ENCODE measurements at places on chromosomes 7 and 10. TPM values are rescaled to one million over a fixed set of nuclear protein-coding genes. Genes with fewer than 3 reads are reported as not detected.

- no peak for DNase-seq
Observed at GRCh38 chr10:97100657-97101056, 85.1 kb downstream of the SLIT1 start.

- no peak for DNase-seq
Observed at GRCh38 chr7:158252081-158252836, 335.4 kb downstream of the PTPRN2 start.

DNA sequence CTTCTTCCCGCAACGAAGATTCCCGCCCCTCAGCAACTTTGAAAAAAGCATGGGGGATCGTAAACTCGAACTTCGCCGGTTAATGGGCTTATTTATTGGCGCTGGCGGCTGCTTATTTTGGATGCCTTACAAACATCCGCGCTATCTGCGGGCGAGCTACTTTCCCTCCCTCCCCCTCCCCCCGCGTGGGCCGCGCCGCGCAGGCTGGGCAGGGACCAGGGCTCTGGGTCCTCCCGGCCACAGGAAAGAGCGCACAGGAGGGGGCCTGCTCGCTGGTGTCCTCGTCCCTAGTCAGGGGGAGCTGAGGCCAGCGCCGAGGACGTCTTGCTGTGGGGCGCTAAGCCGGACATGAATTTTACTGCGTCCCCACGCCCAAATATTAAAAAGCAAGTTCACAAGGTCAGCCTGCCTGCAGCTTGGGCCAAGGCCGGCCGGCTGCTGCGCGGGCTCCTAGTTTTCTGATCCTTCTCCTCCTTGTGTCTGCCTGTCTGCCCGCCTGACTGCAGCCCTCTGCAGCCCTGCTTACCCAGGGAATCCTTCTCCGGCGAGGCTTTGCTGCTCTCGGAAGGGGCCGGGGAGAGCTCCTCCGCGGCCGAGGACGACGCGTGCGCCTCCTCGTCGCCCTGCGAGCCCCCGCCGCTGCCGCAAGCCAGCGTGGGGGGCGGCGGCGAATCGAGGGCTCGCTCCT is 1.2 kb downstream of the HOXA10 start:
- no peak for DNase-seq

DNA sequence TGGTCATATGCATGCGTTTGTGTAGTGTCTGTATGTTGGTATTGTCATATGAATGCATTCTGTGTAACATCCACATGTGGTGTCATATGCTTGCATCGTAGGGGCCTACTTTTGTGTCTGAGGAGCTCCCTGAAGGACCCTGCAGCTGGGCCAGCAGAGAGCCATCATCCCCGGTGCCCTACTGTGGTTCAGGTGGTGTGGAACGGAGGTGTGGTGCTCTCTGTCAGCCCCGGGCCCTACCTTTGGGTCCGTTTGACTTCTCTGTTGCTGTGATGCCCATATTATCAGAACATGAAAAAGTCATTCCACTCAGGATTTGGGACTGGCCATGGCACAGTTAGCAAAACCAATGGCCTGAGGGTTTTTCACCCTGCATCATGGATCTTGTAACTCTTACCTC is 217.9 kb downstream of the ADARB2 start:
- DNase-seq: no peak

GRCh38 chr7:3280946-3281656 is 20.0 kb upstream of the SDK1 start:
- DNase-seq: no peak

- DNase-seq: no peak
Observed at GRCh38 chr7:93779115-93779514, 111.4 kb downstream of the TFPI2 start.

GRCh38 chr7:85655252-85655651 is 468.4 kb upstream of the SEMA3D start:
- no peak for DNase-seq

- no peak for DNase-seq
Observed at GRCh38 chr10:126639084-126639483, 31.4 kb downstream of the C10orf90 start.

DNA sequence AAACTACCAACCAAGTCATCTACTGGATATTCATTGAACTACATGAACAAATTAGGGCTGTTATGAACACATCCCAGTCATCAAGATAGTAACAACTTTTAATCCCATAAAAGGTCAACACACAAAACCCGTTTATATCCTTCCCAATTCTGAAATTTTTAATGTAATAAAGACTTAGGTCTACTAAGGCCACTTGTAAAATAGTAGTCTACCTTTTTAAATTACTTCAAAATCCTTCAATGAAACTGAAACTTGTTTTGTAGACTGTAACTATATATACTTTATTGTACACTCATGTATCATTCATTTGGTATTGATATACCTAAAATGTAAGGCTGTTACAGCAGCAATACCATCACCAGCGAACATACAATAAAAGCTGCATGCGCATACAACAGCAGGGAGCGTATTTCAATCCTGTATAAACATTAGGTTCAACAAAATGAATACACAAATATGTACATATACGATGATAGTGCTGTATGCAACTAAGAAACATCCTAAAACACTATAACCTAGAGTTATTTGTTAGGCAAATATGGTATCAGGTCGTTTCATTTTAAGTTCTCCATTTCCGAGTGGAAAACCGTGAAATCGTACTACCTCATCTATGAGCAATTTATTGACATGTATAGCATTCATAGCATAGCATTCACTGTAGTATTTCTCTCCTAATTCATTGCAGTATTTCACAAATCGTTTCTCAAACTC is 973 bp downstream of the ATAD1 start:
- DNase-seq: no peak

DNA sequence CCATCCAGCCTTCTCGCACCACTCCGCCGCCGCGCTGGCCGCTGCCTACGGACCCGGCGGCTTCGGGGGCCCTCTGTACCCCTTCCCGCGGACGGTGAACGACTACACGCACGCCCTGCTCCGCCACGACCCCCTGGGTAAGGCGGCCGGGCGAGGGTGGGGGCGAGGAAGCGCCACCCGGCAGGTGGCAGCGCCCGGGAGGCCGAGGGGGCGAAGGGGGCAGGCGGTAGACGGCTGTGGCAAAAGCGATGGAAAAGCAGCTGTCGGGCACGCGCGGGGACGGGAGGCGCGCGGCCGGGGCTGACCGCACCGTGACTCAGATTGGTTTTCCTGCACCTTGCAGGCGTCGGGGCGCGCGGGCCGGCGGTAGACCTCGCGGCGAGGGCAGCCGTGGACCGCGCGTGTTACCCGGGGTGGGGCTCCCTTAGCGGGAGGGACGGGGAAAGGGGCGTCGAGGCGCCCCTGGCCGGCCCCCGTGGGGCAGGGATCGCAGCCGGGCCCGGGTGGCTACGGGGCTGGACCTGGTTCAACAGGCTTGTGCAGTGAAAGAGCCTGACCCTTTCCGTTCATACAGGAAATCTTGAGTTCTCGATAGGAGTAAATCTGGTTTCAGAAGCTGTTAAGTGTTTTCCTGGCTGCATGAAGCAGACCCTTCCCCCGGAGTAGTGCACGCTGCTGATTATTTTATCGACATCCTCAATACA is 608 bp downstream of the HHEX start:
- no peak for DNase-seq

- DNase-seq: no peak
Observed at GRCh38 chr10:127910464-127910770, 3.5 kb downstream of the PTPRE start.

DNA sequence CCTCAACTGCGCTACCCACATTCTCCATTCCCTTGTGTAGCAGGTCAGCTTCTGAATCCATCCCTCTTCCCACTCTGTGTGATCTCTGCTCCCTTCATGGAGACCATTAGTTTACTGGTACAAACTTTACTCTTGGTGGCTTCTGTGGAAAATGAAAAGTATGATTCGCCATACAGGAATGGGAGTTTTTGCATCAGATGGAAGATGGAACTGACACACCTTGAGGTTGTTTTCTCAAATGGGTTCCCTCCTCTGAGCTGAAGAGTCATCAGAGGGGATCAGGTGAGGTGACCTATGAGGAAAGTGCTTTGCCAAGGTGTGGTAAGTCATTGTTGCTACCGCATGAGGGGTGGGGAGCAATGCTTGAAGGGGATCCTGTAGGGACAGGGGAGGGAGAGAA is 266.8 kb downstream of the INHBA start:
- no peak for DNase-seq

DNA sequence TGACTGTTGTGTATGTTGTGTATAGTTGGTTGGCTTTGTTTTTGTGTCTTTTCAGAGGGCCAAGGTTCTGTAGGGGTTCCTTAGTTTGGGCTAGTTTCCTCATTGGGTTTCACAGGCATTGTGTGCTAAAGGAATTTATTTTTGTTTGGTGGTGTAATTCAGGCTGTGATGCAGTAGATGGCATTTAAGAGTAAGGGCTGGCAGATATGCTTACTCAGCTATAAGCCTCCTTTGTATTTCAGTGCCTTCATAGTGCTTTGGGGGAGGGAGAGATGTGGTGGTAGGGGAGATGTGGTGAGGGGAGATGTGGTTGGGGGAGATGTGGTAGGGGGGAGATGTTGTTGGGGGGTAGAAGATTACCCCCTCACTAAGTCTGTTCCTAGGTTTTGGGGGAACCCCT is 91.7 kb downstream of the SLC25A40 start:
- DNase-seq: no peak

- DNase-seq: no peak
Observed at GRCh38 chr10:110416776-110417711, 80.7 kb upstream of the DUSP5 start.

The TRRAP gene
- polyA plus RNA-seq: 23.8 TPM

The SCART1 gene
- polyA plus RNA-seq: 0.96 TPM

The IDI2 gene
- polyA plus RNA-seq: not detected

Data from AG04450 (cell line).